ENCODE measurements at places on chromosomes 5 and 9.

- no peak for DNase-seq
These were observed 38.1 kb upstream of the HNRNPA0 start for GRCh38 chr5:137792303-137792702.

- no peak for DNase-seq
These were observed 39.5 kb downstream of the LARP1 start for GRCh38 chr5:154794525-154795234.

- DNase-seq: no peak
These were observed 1025.1 kb upstream of the C9orf72 start for GRCh38 chr9:28598408-28598807.

GRCh38 chr5:3590967-3591900 is 4.4 kb upstream of the IRX1 start:
- no peak for DNase-seq

DNA sequence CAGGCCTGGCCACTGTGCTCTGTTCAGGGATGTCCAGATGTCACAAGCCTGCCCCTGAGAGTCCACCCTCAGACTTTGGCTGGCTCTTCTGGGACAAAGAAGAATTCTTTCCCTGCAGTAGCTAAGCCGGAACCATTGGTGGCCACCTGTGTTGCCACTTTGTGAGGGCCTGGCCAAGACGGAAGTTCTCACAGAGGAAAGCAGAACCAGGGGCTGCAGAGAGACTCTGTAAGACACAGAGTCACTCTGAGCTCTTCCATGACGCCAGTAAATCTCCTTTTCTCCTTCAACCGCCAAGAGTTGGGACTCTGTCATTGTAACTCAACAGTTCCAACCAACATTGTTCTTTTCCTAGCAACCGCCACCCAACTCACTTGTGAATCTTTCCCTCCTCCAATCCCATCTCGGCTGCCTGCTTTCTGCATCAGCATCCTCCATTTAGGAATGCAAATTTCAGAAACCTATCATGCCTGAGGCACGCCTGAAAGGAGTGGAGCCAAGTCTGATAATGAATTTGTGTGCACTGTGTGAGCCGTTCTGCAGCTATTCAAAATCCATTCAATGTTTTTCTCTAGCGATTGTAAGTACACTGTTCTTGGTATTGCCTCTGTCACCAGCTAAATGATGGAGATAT is 37.8 kb upstream of the ATP6V1G1 start:
- DNase-seq: no peak

GRCh38 chr9:90915693-90916092 is 114.1 kb downstream of the SYK start:
- DNase-seq: peak; percentile 37

- no peak for DNase-seq
These were observed 1.3 kb upstream of the HSPA4 start for GRCh38 chr5:133050521-133050920.

- DNase-seq: no peak
These were observed 2.5 kb downstream of the DIPK1B start for GRCh38 chr9:136714893-136715274.

DNA sequence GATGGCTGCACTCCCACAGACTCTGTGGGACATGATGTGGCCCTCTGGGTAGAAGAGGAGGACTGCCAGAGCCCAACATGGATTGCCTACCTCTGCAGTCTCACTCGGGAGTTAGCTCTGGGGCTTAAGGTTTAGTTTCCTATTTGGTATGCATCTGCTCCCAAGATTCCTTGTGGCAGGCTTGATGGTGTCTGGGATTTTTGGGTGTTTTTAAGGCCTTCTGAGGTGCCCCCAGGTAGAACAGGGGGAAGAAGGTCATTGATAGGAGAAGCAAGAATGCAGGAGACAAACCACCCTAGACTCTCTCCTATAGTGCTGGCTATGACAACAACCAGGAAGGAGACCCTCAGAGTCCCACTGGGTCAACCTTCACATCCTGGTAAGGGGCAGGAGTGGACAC is 46.7 kb upstream of the CXCL14 start:
- no peak for DNase-seq

DNA sequence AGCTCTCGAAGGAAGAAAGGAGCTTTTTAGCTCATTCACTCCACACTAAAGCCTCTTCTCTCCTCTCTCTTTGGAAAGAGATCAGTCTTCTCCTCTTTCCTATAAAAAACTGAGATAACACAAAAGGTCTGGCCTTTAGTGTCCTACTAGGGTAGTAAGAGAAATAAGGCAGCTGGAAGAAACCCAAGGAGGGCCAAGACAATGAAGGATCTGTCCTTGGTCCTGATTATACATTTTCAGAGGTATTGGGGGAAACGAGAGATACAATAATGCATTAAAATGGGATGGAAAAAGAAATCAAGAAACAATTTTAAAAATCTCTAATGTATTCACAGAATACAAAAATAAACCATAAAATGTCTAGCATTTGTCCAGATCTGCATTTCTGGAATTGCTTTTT is 184.0 kb downstream of the SLF1 start:
- DNase-seq: no peak

DNA sequence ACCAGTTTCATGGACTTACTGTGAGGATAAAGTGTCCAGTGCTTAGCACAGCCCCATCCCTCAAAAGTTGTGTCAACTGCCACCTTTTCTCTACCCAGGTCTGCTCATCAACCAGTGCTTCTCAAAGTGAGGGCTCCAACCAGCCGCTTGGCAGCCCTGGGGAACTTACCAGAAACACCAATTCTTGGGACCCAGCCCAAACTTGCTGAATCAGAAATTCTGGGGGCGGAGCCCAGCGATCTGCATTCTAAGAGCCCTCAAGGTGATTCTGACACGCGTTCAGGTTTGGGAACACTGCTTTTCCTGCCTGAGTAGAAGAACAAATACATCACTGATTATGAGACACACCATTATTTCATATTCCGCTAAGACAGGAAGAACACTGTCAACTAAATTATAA is 132.0 kb downstream of the NSG2 start:
- DNase-seq: no peak

DNA sequence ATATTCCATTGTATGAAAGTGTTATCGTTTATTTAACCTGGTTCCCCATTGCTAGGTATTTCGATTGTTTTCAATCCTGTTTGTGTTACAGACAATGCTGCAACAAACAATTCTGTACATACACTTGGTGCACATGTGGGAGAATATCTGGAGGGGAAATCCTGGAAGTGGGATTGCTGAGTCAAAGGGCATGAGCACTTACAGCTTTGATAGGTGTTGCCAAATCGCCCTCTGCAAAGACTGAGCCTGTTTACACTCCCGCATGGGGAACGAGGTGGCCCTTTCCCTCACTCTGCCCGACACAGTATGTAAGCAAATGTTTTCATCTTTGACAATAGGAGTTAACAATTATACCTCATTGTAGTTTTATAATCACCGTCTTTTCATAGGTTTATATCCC is 66.2 kb downstream of the PDE6A start:
- no peak for DNase-seq

GRCh38 chr5:128195316-128195715 is 111.8 kb downstream of the SLC12A2 start:
- DNase-seq: no peak

DNA sequence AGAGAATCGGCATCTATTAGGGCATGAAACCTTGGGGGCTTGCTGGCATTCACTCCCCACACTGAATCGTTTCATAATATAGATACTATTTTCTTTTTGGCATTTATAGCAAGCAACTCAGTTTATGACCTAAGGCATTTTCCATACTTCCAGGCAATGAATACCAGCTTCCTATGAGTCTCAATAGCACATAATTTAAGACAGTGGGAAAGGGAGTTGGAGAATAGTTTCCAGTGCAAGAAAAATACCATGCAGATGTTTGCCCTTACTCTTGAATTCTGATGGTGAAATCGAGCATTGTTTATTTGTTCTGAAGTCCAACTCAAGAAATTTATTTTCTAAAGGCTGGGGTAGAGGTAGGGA is 175.8 kb upstream of the KLF9 start:
- no peak for DNase-seq

DNA sequence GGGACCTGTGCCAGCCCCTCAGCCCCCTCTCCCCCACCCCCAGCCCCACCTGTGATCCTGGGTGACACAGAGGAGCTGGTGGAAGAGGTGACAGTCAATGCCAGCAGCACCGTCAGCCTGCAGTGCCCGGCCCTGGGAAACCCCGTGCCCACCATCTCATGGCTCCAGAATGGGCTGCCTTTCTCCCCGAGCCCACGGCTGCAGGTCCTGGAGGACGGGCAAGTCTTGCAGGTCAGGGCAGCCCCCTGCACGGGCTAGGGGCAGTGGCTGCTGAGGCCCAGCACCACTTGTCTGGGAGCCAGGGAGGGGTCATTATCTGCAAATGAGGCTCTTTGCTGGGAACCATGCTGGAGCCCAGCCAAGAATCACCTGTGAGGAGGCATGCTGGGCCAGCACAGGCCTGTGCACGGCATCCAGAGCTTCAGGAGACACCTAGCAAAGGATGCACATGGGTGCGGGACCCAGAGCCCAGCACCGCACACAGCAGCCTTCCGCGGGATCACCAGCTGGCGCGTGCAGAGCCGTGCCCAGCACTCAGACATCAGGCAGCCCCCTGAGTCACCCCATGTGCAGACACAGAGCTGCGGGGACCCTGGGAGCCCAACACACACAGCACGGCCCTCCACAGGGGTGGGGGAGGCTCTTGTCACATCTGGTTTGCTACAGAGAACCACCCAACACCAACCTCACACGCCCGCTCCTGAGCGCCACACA is 62.0 kb upstream of the ASS1 start:
- DNase-seq: no peak

- DNase-seq: no peak
These were observed 7.9 kb upstream of the MED27 start for GRCh38 chr9:132087438-132088030.

DNA sequence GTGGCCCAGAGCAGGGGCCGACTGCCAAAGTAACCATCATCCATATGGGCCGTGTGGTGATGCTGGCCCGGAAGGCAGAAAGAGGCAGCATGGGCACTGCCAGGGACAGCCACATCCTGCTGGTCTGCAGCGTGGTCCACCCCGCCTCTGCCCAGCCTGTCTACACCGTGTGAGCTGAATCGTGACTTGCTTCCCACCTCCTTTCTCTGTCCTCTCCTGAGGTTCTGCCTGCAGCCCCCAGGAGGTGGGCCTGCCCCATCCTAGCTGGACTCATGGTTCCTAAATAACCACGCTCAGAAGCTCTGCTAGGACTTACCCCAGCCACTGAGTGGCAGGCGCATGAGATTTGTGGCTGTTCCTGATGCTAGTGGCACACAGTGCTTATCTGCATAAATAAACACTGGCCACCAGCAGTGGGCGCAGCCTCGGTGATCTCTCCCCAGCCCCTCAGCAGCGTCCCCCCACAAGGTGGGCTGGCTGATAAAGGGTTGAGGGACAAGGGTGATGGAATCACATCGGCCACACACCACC is 22.6 kb upstream of the SUSD3 start:
- DNase-seq: no peak

DNA sequence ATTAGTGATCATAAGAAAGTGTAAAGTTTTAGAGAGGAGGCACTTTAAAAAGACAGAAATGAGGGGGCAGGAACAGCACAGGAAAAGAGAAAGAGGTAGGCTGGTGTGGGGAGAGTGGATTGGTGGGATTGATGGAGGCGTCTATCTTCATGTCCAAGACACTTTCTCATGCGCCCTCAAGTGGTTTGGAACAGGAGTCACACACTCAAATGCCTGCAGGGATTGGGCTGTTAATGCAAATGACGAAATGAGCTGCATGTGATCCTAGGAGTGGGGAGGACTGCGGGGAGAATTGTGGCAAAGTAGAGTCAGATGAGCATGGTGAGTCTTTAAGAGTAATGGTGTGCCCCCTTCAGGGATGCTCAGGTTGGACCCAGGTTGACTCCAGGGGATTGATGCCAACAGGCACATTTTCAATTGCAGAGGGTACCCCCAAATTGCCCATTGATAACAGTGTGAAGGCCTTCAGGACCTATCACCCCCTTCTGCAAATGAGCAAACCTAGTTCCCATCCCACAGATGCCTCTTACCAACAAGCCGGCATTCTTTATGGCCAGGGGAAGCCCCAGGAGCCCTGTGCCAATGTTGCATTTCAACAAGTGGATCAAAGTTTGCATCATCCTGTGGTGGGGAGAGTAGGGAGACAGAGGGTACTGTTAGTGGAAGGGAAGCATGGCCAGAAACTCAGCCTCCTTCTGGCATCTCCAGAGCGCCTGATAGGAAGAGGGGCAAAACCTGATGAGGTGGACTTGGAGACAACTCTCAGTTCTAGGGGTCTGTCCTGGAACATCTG is 5.3 kb downstream of the SLC36A3 start:
- DNase-seq: no peak

GRCh38 chr9:121138561-121138960 is 63.1 kb downstream of the RAB14 start:
- no peak for DNase-seq

GRCh38 chr5:11888221-11888620 is 16.0 kb downstream of the CTNND2 start:
- no peak for DNase-seq

DNA sequence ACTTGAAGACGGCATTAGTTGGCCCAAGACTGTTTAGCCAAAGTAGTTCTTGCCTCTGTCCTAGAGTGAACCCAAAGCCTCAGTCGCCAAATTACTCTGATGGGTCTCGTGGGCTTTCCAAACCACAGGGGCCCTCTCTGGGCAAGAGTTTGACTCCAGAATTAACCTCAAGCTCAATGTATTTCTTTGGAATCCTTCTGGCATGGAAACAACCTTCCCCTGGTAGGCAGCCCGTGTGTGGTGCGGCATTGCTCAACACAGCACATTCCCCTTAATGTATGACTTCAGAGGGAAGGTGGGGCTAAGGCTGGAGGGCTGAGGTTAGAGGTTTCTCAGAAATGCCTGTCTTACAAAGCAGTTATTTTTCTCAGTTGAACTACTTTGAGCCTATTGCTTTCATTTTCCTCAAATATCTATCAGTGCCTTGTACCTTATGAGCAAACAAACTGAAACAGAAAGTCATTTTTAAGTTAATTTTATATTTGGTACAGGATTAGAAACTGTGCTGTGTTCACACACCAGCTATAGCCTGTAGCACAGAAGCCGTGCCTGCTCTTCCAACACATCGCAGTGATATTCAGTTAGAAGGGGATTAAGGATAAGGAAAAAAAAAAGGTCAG is 123.9 kb upstream of the HAPLN1 start:
- DNase-seq: no peak

GRCh38 chr5:112734597-112734996 is 3.1 kb upstream of the APC start:
- DNase-seq: no peak

- no peak for DNase-seq
These were observed 39.4 kb downstream of the MRPL36 start for GRCh38 chr5:1760231-1760630.

Data from stimulated activated CD4-positive, alpha-beta T cell treated with anti-CD3 and anti-CD28 coated beads, Interleukin-12 subunit alpha, Interleukin-12 subunit beta, amount 100 ng/mL, for 48 hours (primary cell).